Stimulated activated CD8-positive, alpha-beta memory T cell treated with anti-CD3 and anti-CD28 coated beads, Interleukin-12 subunit alpha, Interleukin-12 subunit beta, amount 100 ng/mL, for 1 hour (primary cell): ENCODE measurements at places on chromosomes 6 and 20.
A peak's percentile ranks its signal among the peaks of the same experiment; 100 is the strongest.

- no peak for DNase-seq
Observed at GRCh38 chr6:17035257-17036064, 66.4 kb upstream of the STMND1 start.

- no peak for DNase-seq
Observed at GRCh38 chr20:47711046-47711752, 74.1 kb downstream of the SULF2 start.

DNA sequence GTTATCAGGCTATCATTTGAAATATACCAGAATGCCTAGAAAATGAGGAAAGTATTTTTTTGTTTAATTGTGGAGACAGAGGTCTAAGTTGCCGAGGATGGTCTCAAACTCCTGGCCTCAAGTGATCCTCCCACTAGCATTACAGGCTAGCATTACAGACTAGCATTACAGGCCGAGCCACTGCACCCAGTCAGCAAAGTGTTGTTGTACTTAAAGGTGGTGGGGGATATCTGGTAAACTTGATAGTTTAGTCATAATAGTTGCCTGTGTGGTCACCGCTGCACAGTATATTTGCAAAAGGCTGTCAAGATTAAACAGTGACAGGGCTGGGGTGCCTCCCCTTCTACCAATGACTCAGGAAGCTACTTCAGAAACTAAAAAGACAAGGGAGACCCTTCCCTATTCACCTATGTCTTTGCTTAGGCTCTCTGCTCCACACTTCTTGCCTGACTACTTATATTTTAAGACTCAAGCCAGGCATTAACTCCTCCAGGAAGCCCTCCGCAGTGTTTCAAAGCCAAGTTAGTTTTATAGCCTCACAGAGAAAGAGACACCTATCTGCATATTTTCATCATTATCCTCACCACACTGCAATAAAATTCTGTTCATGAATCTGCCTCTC lies 3.1 kb upstream of the AKIRIN2 start:
- no peak for DNase-seq

DNA sequence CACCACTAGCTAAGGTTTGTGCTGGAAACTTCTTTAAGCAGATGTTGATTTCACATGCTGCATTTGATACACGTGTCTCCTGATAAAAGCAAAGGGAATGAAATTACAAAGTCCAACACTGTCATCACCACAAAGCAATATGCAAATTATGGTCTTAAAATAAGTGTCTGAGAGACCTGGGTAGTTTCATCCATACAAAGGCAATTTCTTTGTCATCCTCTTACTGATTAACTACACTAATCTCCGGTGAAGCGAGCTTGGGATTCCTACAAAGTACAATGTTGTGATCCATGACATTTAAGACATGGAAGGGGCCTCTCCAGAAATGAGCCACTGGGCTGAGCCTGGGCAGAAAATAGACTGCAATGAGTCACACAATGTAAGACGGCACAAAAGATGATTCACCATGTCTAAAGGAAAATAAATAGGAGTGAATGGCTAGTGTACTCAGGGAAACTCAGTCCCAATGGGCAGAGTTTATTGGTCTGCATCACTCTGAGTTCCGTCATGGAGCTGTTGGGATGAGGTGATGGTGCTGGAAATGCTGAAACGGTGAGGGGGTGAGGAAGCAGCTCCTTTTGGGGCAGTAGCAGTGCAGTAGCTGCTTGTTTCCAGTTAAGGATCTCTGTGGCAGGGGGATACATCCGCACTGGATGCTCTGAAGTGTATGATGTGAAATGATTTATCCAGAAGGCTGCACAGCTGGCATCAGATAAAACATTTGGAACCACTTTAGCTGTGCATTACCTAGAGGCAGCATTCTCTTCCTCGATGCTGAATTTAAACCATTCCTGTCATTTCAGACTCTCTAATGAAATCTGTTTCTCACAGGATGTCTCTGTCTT lies 103.3 kb downstream of the IBTK start:
- no peak for DNase-seq

- no peak for DNase-seq
Observed at GRCh38 chr6:149060985-149061760, 256.3 kb upstream of the TAB2 start.

- DNase-seq: no peak
Observed at GRCh38 chr20:51174536-51174935, 151.6 kb upstream of the KCNG1 start.

- DNase-seq: no peak
Observed at GRCh38 chr6:142322504-142323198, 20.8 kb downstream of the ADGRG6 start.

DNA sequence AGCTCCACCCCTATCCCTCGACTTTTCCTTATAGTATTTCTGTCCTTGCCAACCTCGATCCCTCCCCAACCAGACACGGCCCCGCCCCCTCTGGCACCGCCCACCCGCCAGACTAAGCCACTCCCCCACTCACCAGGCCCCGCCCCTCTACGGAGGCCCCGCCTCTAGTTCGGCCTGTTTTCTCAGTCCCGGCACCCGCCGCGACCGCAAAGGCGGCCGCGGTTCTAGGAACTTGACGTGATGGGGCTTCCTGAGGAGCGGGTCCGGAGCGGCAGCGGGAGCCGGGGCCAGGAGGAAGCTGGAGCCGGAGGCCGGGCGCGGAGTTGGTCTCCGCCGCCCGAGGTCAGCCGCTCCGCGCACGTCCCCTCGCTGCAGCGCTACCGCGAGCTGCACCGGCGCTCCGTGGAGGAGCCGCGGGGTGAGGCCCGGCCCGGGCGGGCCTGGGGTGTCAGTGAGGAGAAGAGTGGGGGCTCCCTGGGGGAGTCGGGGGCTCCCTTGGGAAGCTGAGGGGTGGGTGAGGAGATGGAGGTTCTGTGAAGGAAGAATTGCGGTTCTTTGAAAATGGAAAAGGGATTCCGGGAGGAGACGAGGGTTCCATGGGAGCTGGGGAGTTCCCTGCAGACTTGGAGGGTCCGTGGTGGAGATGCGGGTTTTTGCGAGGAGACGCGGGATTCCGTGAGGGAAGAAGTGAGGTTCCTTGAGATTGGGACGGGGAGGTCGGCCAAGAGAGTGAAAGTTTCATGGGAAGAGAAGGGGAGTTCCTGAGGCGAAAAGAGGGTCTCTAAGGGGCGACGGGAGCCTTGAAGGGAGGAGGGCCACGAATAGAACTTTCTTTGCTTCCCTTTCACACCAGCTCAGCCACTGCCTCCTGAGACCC lies at the start of gene ACSS2:
ACSS2 (plus strand) TSS at position 207 of the 877 bp plus-strand sequence; CDS start at position 241, 34 bp downstream.
- peak; percentile 91 for DNase-seq

GRCh38 chr6:108174371-108175175 lies 8.8 kb downstream of the NR2E1 start:
- DNase-seq: peak; percentile 13

DNA sequence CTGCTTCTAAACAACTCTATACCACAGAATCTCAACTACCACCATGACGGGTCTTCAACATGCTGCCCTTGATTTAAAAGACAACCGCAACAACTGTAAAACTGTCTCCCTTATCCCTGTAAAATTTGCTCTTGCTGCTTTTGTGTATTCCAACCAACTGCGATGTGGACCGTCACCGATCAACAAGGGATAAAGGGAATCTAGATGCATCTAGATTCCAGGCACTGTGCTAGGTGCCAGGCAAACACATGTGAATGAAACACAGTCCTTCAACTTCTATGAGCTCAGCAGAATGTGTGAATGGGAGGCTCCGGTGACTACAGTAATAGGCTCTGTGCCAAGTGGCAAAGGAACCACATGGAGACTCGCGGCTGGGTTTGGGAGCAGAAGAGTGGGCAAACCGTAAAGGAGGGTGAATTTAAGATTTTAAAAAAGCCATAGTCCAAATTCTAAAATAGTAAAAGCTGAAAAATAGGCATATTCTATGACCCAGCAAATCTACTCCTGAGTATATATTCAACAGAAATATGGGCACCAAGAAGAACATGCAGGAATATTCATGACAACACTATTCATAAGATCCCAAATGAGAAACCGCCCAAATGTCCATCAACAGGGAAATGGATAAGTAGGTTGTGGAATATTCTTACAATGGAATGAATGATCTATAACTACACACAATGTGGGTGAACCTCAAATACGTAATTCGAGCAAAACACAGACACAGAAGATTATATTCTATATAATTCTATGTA lies 3.7 kb upstream of the PRND start:
- no peak for DNase-seq

GRCh38 chr6:121584586-121585369 lies 149.3 kb downstream of the GJA1 start:
- no peak for DNase-seq

GRCh38 chr6:38720295-38720694 lies 5.2 kb downstream of the DNAH8 start:
- DNase-seq: no peak

DNA sequence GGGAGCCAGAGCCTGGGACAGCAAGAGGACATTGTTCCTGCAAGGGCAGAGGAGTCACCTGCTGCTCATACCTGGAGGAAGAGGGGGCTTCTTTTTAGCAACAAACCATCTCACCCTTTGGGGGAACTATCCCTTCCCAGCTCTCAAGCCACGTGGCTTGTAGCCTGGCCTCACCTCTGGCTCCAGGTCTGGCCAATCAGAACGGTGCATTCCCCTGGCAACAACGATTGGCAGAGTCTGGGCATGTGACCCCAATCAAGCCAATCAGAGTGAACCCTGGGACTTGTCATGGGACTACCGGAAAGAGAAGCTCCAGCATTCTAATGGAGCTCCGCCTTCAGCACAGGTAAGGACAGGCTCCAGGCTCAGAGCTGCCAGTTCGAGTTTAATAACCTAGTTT lies 33.6 kb downstream of the KCNB1 start:
- DNase-seq: no peak

DNA sequence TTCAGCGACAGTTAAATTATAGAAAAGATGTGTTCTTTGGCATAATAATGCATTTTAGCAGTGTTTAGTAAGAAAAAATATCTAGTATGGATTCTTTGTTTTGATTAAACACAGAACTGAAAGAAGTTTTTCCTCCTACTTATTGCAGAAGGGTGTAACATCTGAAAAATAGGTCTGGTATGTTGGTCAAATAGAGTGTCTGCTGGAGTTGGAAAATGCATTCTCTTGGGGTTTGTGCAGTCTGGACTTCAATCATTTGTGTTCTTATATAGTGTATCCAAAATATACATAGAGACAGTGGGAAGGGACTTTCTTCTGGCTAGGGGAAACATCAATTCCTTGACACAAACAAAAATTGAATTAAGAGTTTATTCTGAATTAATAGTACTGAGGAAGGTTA lies 132.4 kb upstream of the MAN1A1 start:
- no peak for DNase-seq

GRCh38 chr20:31542201-31542842 lies 28.1 kb downstream of the HM13 start:
- DNase-seq: no peak

DNA sequence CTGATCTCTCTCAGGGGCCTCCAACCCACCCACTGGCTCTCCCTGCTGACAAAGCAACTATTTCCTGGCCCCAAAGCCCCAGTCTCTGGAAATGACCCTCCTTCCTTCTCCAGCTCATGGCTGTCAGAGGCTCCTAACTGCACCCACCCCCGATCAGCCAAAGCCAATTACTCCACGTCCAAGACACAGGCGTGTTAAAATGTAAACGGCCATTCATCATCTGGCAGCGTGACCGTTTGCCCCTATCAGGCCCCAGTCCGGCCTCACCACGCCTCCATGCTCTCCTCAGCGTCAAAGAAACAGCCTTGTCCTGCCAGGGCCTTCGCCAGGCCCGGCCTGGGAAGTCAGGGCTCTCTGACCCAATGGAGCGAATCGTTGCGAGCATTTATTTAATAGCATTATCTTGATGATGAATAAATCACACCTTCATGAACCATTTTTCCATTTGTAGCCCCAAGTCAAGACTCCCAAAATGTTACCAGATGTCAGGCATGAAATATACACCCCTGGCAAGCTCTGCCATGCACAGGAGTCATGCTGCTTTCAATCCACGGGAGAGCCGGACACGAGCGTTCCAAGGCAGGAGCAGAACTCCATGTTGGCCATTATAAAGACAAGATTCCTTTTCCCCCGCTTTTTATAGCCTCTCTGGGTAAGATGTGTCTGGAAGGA lies 17.7 kb downstream of the RIPOR3 start:
- no peak for DNase-seq

DNA sequence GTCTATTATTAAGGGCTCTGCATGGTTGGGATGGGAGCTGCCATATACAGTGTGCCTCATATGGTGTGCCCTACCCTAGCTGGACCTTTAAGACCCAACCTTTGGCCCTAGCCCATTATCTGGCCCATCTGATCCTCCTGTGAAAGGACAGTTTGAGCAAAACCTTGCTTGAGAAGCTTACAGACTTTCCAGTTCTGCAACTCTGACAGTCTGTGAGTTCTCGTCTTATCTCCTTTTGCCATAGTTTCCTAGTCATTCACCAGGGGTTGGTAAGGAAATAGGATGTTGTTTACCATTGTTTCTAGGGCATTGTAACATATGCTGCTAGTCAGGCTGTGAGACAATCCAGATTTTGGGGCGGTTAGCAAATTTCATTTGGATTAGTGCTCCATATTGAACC lies 17.2 kb downstream of the CTNNBL1 start:
- DNase-seq: no peak

- no peak for DNase-seq
Observed at GRCh38 chr6:28747083-28747630, 176.6 kb downstream of the TRIM27 start.

DNA sequence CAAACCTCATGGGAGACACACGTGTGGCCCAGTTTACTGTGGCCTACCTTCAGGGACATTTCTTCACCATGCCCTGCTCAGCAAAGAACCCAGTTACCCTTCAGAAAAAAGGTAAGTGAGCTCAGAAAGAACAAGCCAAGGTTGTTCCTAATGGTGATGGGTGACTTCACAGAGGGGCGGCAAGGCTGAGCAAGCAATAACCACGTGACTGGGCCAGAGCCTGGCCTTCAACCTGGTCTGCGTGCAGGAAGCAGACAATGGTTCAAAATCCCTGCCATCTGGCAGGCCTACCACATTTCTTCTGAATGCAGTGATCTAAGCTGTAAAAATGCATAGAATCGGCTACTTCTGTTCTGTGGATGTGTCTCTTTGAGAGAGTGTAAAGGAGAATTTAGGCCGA lies 115.5 kb upstream of the CST7 start:
- no peak for DNase-seq

- no peak for DNase-seq
Observed at GRCh38 chr20:47412083-47412482, 55.6 kb upstream of the ZMYND8 start.

DNA sequence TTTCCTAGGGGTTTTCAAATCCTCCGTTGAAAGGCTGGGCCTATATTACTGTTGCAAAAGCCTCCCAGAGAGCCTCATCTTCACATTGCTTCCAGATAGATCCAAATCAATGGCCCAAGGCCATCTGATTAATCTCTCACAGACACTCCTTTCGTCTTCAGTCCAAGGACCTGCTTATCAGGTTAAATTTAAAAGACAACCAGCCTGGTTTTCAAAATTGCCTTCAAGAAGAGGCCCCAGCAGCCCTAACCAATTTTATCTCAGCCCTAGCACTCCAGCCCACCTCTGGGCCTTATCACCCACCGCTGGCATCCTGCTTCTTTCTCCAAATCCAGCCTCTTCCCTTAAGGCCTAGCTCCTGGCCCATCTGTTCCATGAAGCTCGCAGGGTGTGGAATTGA lies 15.5 kb upstream of the CCND3 start:
- DNase-seq: no peak

DNA sequence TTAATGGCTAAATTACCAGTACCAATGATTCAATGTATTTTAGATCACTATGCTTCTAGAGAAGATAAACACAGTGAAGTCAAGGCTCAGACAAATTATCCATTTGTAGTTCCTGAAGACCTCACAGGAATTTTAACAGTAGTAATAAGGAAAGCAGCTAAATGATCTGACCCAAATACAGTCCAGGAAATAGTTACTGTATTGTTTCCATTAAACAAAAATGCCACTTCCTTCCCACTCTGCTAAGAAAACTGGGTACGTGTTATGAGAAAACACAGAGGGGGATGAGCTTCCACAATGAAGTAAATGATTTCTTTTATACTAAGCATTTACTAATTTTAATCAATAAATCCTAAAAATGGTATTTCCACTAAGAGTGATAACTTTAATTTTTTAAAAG lies 127.9 kb downstream of the CDK19 start:
- DNase-seq: no peak
